Femur (tissue), 1 donor: ENCODE measurements at places on chromosomes 7 and 10.

DNA sequence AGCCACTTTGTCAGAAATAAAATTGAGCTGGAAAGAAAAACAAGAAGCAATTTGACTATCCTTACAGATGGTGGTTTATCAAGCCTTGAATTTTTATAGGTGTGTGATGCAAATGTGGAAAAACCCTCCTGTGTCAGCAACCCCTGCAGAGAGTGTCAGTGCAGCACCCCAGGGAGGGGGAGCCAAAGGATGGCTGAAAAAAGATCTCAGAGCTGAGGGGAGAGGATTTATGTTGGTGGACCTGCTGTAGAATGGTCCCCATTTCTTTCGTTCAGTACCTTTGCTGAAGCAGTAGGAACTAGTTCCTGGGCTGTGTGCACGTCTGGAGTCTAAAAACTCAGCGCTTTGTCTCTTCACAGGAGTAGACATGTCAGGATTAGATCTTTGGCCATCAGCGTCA is 239.0 kb downstream of the PHTF2 start:
- no peak for DNase-seq

GRCh38 chr7:159328096-159328495 is 183.4 kb upstream of the VIPR2 start:
- no peak for DNase-seq

DNA sequence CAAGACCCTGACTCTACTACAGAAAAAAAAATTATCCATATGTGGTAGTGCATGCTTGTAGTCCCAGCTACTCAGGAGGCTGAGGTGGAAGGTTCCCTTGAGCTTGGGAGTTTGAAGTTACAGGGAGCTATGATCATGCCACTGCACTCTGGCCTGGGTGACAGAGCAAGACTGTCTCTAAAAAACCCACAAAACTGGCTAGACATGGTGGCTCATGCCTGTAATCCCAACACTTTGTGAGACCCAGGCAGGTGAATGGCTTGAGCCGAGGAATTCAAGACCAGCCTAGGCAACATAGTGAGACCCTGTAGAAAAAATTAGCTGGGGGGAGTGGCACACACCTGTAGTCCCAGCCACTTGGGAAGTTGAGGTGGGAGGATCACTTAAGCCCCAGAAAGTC is 32.9 kb upstream of the CHST3 start:
- no peak for DNase-seq

- no peak for DNase-seq
Observed at GRCh38 chr7:8413600-8413999, 19.8 kb upstream of the NXPH1 start.

DNA sequence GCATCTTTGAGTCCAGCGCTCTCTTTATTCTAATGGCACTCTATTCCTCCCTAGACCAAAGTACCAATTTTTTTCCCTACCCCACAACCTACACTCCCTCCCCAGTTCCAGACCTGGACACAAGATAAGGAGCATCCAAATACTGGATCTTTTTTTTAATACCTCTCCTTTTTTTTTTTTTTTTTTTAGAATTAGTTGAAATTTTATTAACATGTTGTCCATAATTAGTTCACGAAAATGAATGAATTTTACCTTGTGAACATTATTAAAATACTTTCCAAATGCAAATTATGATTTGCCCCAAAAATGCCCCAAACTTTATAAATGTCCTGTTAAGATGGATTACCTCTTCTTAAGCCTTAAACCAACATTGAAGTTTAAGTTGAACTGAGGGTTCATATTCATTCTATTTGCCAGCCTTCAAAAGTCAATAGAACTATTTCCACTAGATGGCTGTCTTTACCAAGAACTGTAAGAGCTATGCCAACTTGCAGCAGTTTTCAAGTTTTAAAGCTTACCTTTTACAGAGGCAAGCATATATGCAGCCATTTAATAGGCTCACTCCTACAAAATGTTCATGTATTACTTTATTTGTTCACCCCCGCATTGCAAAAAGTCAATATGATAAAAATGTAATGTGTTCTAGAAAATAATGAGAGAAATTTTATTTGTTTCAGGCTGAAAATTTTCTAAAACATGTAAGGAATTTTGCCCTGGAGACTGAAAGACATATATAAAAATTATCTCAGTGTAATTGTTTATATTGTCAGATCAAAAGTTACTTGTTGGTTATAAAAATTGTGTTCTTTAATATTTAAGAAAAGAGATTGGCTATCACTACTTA is 39.7 kb upstream of the TNKS2 start:
- DNase-seq, result no peak

DNA sequence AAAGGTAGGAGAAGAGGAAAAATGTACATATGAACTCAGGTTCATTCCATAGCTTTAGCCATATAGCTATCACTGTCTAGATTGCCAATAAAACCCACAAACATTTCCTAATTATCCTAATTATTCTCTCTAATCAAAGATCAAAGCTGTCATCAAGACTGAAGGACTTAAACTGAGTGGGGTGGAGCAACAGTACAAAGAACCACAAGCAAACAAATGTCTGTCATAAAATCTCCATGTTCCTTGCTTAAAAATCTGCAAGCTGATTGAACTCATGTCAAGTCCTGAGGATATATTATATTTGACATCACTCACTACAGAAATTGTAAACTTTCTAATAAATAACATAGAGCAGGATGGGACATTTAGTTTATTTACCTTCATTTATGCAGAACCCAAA is 315.9 kb downstream of the SNX13 start:
- DNase-seq, result no peak

GRCh38 chr10:89954061-89954460 is 252.7 kb downstream of the KIF20B start:
- DNase-seq, result no peak

- no peak for DNase-seq
Observed at GRCh38 chr7:14207138-14207537, 217.7 kb upstream of the ETV1 start.

- no peak for DNase-seq
Observed at GRCh38 chr7:22195397-22196172, 161.4 kb downstream of the RAPGEF5 start.

- DNase-seq, result no peak
Observed at GRCh38 chr7:131488361-131488760, 68.1 kb downstream of the PODXL start.

GRCh38 chr7:69620063-69620462 is 21.8 kb downstream of the AUTS2 start:
- DNase-seq, result no peak

DNA sequence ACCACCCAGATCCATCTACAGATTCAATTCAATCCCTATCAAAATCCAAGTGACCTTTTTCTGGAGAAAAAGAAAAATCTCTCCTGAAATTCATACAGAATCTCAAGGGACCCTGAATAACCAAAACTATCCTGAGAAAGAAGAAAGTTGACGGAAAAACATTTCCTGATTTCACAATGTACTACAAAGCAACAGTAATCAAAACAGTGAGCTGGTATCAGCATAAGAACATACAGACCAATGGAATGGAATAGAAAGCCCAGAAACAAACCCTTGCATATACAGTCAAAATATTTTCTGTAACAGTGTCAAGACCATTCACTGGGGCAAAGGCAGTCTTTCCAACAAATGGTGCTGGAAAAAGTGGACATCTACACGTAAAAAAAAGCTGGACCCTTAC is 89.9 kb downstream of the JMJD1C start:
- DNase-seq, result no peak

GRCh38 chr10:23386052-23386451 is 41.5 kb upstream of the C10orf67 start:
- DNase-seq, result no peak

- no peak for DNase-seq
Observed at GRCh38 chr7:157619753-157620525, 283.1 kb downstream of the DNAJB6 start.

DNA sequence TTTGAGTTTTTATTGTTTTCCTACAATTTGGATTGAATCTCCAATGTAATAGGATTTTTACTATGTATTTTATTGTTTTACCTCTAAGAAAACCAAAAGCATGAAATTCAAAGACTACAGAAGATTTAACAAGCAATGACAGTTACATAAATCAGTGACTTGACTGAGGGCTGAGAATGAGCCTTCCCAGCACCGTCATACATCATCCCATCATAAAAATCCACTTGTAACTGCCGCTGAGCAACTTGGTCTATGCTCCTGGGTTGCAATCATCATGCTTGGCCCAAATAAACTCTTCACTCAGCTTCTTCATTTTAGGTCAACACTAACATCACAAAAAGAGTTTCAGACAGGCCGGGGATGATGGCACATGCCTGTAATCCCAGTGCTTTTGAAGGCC is 13.5 kb downstream of the LARP4B start:
- DNase-seq, result no peak

DNA sequence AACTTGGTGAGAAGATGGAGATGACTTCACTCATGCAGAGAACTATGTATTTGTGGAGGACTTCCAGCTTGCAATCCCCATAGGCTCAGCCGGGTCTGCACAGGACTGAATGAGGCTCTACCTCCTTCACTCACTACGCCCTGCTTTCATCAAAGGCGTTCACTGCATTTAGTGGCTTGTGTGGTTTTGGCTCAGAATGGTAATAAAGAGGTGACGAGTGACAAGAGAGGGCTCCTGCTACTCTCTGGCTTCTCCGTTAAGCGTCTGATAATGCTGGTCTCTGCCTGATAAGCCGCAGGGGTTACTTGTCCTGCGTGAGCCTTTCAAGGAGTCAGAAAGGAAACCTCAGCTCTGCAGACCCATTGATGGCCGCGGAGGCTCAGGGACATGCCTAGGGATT is 343.4 kb downstream of the PRPF18 start:
- DNase-seq, result peak; percentile 50

GRCh38 chr7:143485094-143485493 is 7.4 kb downstream of the TAS2R41 start:
- DNase-seq, result no peak

GRCh38 chr7:131493581-131493980 is 62.8 kb downstream of the PODXL start:
- DNase-seq, result no peak

- no peak for DNase-seq
Observed at GRCh38 chr7:123484199-123484598, 50.2 kb downstream of the IQUB start.

DNA sequence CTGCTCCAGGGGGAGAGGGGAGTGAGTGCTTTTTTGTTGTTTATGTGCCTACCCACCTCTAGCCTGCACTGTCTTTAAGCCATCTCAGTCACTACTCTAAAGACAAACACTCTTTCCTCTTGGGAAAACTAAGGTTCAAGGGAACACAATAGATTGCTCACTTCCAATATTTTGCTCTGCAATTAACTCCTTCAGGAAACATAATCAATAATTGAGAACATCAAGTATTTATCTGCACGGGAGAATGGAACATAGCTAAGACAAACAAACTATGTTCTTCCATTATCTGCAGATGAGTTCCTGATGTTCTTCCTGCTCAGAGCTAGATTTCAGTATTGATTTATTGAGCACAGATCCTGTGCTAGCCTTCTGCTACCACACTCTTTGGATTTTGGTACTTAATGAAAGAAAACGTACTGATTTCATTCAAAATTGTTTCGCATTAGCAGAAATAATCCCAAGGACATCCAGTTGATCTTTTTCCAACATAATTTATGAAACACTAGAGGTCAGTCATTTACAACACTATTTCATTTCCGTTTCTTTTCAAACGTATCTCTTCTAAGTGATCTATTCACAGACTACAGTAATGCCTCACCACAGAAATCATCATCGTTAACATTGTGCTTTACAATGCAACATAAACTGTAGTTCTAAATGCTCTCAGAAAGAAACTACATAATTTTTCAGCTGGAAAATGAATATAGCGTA is 8.3 kb downstream of the NEBL start:
- DNase-seq, result no peak

- DNase-seq, result no peak
Observed at GRCh38 chr7:109895536-109895935, 1195.4 kb upstream of the LRRN3 start.

- no peak for DNase-seq
Observed at GRCh38 chr7:158263110-158263963, 324.3 kb downstream of the PTPRN2 start.

DNA sequence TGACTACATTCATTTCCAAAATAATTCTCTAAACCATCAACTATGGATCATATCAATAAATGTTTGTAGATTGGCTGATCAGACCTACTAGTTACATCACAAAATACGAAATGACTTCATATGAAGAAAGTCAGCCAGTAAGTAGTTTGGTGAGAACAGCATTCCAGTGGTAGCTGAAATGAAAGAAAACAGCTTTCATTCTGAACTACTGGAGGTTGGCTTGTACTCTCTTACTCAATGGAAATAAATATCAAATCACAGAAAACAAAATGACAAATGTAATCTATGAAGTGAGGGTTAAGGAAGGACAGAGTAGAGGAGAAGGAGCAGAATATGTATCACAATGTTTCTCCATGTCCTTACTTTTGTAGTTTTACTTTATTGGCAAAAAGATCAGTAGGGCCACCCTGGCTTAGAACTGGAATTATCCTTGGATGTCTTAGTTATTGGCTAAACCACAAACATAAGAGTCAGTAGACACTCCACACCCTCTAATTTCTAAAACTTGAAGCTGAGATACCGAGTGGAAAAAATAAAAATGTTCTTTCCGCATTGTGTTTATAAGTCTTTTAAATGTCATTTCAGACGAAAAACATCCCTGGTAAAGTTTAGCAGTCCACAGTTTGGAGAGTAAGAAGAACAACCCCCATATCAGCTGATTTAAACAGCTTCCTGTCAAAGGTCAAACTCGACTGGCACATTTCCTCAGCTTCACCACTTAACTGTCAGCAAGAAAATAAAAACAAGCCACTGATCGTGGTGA is 74.0 kb upstream of the DGKI start:
- DNase-seq, result no peak

DNA sequence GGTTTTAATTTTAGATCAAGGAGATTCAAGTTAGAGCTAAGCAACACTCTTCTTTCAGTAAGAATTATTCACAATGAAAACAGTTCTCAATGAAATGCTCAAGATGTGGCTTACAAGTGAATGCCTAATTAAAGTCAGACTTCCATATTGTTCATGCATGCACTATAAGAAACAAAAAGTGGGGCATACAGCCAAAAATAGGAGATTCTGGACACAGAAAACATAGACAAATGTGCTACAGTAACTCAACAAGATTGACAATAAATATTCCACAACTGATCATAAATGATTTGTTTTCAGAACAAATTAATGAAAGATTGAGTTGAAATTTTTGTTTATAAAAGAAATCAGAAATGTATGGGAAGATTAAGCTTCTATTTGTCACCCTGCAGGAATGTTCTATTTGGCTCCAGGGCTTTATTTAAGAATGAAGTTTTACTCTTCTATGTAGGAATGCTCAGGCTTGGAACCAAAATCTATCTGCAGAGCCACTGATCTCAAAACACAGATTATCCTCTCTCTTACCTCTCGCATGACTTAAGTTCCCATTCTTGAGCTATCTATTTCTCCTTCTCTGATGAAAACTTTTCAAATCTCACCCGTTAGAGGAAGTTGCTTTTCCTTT is 89.0 kb upstream of the PIP4K2A start:
- no peak for DNase-seq

DNA sequence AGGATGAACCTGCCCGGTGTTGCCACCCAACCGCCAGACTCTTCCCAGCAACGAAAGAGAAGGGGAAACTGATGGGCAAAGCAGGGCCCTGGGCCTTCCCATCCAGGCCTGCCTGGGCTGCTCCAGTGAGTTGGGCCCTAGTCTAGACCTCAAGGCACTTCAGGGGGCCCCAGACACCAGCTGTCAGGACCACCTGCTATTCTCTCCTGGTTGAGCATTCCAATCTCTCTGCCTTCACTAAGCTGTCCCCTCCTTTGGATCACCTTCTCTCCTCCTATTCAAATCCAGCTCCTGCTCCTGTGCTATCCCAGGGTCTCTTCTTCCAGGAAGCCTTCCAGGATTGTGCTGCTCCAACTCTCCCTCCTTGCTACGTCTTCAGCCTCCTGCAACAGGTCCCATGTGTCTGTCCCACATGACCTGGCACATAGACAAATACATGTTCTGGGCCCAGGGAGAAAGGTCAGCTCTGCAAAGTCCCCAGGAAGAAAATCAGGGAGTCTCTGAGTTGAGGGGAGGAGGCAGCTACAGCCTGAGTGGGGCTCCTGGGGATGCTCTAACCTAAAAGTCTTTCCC is 3.1 kb downstream of the STX1A start:
- DNase-seq, result no peak
